Omental fat pad (tissue), 4 donors: ENCODE measurements at places on chromosomes 16 and 17.

DNA sequence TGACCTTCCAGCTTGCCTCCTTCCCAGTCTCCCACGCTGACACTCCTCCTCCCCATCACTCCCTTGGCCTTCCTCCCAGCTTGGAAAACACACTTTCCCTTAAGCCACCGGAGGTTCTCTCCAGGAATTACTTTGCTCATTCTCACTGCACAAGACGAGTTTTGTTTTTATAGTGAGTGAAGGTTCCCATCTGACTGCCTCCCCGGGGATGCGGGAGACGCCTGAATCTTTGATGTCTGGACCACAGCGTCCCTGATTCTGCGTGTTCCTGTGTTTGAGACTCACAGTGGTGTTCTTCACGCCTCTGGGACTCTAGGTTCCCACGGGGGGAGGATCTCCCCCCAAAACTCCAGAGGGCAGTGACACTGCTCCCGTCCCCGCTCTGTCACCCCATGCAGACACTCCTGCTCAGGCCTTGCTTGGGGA is 2.0 kb downstream of the DNAI2 start:
- no peak for DNase-seq

- DNase-seq, result no peak
Measured at GRCh38 chr16:65809627-65810026, 556.9 kb upstream of the CDH5 start.

GRCh38 chr17:79648181-79648831 is 37.5 kb upstream of the RBFOX3 start:
- no peak for DNase-seq

GRCh38 chr16:84754956-84755672 is 55.3 kb downstream of the USP10 start:
- DNase-seq, result no peak

DNA sequence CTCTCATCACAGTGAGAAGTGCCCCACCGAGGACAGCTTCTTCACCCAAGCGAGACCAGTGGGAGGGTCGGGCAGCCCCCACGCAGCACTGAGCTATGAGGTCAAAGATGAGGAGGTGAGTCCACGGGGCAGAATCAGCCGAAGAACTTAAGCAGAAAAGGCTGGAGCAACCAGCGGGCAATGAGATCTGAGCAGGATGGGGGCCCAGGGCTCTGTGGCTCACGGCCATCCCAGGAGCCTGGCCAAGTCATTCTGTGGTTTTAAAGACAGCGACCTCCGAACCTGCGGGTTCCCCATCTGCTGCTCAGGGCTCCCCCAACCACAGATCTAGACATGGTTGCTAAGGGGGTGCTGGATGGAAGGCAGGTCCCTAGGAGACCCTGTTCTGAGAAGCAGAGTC is 202.6 kb downstream of the RBFOX3 start:
- DNase-seq, result no peak

DNA sequence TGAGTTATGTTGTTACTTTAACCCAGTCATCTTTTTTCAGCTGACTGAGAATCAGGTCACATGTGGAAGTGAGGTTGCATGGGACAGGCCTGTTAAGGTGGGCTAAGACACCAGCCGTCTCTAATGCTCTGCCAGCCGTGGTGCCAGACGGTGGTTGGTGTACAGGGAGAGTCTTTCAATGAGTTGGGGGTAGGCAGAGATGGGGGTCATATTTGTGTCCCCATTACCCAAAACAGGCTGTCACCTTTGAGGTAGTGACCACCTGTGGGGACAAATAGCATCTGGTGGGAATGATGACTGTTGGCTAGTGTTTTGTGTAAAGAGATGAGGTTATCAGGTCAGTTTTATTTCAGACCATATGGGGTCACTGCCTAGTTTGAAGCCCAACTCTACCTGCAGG is 1.8 kb downstream of the RPL38 start:
- no peak for DNase-seq

GRCh38 chr16:1333149-1333812 is at the start of gene BAIAP3:
Gene BAIAP3, plus strand, starts transcription at chr16:1333645. Its CDS starts 4,905 bp downstream, at chr16:1338550.
- no peak for DNase-seq

DNA sequence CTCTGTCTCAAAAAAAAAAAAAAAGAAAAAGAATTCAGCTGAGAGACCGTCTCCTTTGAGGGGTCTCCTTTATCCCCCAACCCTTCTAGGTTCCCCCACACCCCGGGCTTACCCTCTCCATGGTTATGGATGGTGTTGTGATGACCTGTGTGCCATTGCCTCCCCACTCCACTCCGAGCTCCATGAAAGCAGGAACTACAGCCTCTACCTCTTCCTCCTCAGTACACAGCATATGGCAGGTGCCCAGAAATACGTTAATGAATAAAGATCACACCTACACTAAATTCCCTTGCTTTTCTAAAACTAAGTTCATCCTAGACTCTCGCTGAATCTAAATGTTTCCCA is 17.2 kb downstream of the COPRS start:
- DNase-seq, result no peak
